ENCODE measurements at places on chromosomes 12 and 14. TPM values are rescaled to one million over a fixed set of nuclear protein-coding genes. Genes with fewer than 3 reads are reported as not detected.

- DNase-seq = no peak
These were observed 10.5 kb downstream of the PALS1 start for GRCh38 chr14:67251573-67252226.

DNA sequence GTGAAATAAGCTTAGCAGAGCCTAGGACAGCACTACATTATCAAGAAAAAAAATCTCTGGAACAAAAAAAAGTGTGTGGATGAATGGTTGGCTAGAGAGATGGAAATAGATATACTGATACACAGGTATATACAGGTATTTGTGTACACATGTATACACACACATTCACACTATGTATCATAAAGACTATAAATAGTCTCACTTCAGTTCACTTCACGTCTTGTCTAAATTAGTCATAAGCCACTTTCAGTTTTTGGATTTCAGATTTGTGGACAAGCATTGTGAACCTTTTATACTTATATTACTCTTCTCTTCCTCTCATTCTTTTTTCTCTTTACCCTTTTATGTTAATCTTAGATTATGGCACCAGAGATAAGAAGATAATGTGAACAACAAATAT lies 41.8 kb upstream of the SLC6A15 start:
- DNase-seq = no peak

DNA sequence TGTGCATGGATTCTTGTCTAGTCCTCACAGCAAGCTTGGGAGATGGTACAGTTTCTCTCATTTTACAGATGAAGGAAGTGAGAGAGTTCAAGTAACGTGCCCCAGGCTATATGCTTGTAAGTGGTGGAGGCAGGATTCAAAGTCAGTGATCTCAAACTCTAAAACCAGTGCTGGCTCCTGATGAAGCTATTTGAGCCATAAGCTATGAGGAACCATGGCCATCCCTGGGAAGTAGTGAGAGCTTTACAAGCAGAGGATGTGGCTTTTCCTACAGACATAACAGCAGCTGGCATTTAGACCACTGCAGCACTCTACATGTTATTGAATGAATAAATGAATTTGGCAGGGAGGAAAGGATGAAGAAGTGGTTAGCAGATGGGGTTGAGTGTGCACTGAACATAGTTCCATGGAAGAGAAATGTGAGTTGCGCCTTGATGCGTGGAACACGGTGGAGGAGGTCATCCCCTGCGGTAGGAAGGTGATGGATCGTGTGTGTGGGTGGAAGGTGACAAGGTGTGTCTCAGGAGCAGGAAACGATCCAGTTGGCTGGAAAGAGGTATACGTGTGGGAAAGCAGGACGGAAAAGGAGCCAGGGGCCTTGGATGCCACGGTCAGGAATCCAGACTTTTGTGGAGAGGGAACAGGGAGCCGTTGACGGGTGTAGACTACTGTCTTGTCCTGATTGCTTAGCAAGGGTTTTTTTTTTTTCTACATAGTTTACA lies 65.2 kb downstream of the RFX4 start:
- DNase-seq = no peak

DNA sequence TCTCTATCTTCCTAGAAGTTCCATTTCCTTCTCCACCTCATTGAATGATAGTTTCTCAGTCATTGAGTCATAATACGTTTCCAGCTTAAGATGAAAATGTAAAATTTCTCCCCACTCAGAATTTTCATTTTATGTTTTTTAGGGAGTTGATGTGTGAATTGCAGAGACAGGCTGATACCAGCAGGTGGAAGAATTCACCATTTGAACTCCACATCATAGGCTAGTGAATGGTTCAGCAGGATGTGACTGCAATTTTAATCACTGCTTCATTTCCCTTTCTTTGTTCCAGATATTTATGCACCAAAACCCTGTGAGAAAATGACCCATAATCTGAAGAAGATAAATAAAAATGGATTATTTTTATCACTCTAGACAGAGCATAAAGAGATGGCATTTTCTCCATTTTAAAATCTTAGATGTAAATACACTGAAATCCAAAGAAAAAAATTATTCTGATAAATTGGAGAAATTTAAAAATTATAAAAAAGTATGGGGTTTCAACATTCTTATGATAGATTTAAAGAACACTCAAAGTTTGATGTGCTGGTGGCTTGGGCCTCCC lies 10.6 kb upstream of the PYGL start:
- no peak for DNase-seq

- DNase-seq = no peak
These were observed 126.7 kb upstream of the CCDC196 start for GRCh38 chr14:66359500-66359899.

DNA sequence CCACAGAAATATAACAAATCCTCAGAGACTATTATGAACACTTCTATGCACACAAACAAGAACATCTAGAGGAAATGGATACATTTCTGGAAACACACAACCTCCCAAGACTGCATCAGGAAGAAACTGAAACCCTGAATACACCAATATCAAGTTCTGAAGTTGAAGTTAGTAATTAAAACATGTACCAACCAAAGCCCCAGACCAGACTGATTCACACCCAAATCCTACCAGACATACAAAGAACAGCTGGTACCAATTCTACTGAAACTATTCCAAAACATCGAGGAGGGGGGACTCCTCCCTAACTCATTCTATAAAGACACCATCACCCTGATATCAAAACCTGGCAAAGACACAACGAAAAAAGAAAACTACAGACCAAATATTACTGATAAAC lies 114.7 kb upstream of the CCDC175 start:
- DNase-seq = no peak

GRCh38 chr14:100438678-100439592 lies 115.8 kb downstream of the SLC25A47 start:
- DNase-seq = no peak

GRCh38 chr14:102154821-102155549 lies 15.3 kb downstream of the WDR20 start:
- DNase-seq = no peak

DNA sequence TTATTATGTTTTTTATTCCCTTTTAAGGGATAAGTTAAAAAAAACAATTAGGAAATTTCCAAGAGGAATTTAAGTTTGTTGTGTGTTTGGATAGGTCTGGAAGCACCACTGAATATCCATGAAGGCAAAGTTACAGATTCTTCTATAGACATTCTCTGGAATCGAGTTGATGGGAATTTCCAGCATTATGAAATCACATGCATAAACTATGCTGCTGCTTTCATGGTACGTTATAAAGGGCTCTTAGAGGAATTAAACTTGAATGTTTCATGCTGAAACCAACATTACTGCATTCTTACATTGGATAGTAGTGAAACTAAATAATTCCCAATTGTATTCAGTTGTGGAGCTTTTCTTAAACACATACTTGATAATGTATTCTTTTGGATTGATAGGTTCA lies 21.5 kb upstream of the PTPRQ start:
- DNase-seq = no peak

GRCh38 chr14:98187281-98187680 lies 1084.7 kb downstream of the BCL11B start:
- no peak for DNase-seq

DNA sequence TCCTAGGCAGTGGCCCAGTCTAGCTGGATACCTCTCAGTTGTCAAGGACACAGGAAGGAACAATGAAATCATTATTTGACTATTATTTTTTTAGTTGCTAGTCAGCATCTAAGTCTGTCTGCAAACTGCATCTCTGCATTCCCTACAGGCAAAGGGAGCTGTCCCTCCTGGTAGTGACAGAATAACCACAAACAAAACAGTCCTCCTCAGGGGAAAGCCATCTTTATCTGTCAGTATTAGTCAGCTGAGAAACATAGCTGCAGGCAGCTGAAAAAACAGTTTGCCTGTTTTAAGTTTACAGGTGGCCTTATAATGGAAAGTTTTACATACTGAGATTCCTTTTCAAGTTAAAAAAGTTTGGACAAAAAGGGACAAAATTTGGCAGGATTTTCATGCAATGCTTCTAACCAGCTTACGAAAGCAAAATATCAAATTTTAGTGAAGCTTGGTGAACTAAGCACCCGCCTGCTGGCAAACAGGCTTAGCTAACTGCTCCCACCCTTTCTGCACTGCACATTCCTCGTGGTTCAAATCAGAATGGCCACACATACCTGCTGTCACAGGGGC lies 29.5 kb downstream of the SLC25A21 start:
- no peak for DNase-seq

DNA sequence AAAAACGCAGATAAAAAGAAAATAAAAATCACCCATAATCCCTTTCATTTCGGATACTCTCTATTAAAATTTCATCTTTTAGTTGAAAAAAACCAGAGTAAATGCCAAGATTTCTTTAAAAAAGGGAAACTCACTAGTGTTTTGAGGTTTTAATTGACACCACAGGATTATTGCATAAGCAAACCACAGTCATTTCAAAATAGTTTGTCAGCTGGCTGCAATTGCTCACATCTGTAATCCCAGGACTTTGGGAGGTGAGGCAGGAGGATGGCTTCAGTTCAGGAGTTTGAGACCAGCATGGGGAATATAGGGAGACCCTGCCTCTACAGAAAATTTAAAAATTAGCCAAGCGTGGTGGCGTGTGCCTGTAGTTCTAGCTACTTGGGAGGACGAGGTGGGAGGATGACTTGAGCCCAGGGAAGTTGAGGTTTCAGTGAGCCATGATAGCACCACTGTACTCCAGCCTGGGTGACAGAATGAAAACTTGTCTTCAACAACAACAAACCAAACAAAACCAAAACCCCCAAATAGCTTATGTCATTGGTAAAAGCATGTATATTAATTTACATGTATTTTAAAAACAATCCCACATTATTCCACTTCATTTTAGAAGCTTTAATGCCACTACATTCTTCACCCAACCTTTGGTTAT lies 48.8 kb downstream of the SYNE2 start:
- DNase-seq = no peak

CLECL1 gene
- 0.72 TPM for total RNA-seq

NYNRIN gene
- 0.34 TPM for total RNA-seq

MOAP1 gene
- 31.6 TPM for total RNA-seq

KRT71 gene
- total RNA-seq = not detected

CD163L1 gene
- 0.97 TPM for total RNA-seq

SLC22A17 gene
- total RNA-seq = 4.8 TPM

TAS2R9 gene
- not detected for total RNA-seq
